Activated naive CD4-positive, alpha-beta T cell treated with Interleukin-2 at 50 U/mL for 16 hours (primary cell): ENCODE measurements at places on chromosomes 12 and 14.
A peak's percentile ranks its signal among the peaks of the same experiment; 100 is the strongest.

GRCh38 chr12:99043319-99043914 is 398.3 kb downstream of the APAF1 start:
- peak; percentile 40 for DNase-seq

DNA sequence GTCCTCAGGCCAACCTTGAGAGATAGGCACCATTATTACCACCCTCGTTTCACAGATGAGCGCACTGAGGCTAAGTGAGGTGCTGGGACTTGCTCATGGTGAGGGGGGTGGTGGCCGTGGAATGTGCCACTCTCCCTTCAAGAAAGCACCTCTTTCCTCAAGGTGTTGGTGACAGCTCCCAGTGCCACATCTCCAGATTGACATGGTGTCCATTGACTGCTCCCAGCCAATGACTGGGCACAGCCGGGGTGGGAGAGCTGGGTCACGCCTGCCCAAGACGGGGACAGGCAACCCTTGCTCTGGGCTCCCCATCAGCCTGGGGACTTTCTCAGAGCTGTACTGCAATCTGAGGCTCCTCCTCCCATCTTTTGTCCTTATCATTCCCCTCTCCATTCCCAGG is 21.0 kb upstream of the MYL2 start:
- no peak for DNase-seq

GRCh38 chr12:8453021-8453513 is 2.7 kb upstream of the CLEC6A start:
- no peak for DNase-seq

DNA sequence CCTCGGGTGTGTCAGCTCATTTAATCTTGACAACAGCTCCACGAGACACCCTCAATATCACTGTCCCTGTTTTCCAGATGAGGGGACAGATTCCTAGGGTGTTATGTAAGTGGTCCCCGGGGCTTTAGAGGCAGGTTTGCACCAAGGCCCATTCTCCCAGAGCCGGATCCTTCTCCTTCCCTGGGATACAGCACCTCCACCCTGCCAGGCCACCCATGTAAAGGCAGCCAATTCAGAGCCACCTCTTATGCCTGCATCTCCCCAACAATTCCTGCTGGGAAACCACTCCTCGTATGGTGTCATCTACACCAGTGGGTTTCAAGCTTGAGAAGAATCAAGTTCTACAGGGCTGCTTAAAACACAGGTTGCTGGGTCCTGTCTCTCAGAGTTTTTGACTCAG is 4.1 kb upstream of the CYP46A1 start:
- DNase-seq: no peak

DNA sequence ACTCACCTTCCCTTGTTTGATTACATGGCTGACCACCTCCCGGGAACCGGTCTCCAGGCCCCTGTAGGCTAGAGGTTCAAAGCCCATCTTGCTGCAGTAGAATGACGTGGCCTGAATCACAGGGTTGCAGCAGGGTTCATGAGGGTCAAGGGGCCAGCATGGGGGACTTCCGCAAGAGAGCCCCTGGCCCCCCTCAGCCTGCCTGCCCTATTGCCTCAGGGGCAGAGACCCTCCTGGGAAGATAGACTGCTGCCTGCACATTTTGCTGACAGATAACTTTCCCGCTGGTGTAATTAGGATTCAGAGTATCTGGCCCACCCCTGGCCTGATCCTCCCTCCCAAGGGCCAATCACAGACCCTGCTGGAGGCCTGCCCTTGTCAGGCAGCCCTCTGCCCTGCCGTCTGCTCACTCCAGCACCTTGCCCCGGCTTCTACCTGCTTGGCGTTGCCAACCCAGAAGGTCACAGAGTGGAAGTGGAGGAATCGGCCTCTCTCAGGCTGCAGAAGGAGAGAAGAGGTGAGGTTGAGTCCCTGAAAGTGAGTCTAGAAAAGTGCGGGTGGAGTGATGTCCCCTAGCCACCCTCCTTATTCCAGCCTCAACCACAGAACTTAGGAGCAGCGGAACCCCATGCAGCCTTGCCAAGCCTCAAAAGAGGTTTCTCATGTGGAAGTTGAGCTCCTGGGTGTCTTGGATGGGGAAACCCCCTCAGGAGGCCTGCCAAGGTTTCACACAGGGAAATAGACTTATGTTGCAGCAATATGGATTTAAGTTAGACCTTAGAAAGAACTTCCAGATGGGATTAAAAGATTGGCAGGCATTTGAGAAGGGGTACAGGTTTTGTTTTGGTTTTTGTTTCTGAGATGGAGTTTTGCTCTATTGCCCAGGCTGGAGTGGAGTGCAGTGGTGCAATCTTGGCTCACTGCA is 1.1 kb downstream of the HPD start:
- no peak for DNase-seq

DNA sequence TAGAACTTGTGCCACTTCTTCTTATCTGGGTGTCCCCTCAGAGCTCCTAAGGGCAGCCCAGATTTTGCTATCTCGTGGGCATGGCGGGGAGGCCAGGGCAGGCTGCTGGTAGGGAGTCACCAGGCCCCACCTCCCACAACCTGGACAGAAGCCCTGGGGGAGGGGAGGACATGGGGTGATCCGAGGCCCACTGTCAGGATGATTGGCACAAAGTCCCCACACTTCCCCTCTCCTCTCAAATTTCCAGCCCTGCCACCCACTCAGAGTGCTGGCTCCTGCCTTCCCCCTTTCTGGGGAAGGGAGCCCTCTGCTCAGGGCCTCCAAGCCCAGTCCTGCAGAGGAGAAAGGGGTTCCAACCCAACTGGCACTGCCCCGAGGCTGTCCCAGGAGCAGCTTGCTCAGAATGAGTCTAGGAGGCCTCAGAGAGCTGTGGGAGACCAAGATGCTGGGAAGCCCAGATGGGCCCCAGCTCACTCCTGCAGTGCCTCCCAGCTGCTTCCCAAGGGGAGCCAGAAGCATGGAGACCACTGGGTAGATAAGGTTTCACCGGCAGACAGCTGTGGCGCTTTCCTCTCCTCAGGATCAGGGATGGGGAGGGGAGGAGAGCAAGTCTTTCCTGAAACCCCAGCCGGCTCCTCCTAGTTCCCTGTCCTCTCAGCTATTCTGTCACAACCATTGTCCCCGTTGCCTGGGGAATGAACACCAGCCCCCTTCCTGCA is 82.8 kb downstream of the B4GALNT3 start:
- DNase-seq: no peak

DNA sequence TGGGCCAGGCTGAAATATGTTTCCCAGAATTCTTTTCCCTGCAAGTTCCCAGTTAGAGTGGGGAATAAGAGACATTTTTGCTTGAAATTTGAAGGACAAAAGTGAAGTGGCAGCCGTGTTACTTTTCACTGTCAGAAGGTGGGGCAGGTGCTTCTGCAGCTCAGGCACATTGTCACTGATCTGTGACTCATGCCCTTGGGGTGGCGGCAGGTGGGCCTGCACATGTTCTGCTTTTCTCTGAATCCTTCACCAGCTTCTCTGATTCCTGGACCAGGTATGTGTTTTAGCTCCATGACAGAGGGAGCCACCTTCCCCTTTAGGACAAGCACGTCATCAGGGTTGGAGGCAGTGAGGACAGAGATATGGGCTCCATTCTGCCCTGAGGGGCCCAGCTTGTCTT is 11.7 kb upstream of the KCNA5 start:
- no peak for DNase-seq

GRCh38 chr12:113214895-113215400 is 6.3 kb upstream of the TPCN1 start:
- no peak for DNase-seq

DNA sequence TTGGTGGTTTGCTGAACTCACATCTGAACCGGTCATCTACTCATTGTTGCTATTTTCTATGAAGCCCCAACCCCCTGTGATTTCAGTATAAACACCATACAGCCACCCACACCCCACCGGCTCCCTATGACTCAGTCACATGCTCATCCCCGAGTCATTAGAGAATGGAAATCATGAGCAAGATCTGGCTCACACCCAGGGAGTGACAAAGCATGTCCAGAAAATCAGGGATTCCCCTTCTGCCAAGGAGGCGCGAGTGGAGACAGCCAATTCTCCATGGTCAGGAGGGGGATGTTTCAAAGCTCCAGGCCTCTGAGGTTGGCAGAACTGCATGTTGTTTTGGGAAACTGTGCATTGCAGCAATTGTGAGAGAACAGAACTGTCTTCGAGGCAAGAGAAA is 657.5 kb upstream of the TBX3 start:
- DNase-seq: no peak

DNA sequence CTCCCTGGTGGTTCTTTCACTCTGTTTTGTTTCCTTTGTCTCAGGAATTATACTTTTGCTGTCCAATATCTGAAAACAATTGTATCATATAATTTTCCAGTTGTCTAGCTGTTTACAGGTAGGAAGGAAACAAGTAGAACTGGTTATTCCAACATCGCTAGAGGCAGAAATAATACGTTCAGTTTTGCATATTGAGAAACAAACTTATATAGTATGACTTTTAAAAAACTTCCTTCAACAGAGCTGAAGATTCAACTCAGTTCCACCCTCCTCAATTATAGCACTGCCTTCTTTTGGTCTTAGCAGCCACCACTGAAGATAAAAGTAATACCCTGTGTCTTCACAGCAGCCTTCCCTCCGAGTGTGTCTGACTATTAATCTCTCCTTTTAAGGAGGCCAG is 214.3 kb downstream of the EFCAB11 start:
- DNase-seq: no peak

GRCh38 chr12:92055877-92056276 is 89.8 kb downstream of the BTG1 start:
- peak; percentile 70 for DNase-seq

DNA sequence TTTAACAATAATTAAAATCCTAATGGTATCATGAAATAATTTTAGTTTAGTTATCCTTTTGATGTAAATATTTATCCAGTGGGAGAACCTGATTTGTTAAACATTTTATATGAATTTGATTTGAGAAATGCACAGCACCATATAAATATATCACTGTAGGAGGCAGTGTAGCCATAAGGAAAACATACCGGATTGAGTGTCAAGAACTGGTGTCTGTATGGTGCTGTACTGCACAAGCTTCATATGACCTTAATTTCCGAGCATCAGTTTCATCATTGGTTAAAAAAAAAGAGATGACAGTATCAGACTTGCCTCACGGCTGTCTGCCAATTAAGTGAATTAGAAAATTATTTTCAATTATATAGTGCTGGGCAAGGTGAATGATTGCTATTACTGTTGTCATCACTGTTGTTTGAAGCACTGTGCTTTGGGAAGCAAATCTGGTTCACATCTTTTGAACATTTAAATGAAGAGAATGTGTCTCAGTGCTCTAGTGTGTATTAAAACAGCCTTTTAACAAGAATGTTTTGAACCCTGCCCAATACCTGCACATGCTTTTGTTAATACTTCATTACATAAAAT is 72.1 kb downstream of the TMTC2 start:
- no peak for DNase-seq

GRCh38 chr14:36383767-36384431 is 63.5 kb upstream of the MBIP start:
- DNase-seq: no peak

DNA sequence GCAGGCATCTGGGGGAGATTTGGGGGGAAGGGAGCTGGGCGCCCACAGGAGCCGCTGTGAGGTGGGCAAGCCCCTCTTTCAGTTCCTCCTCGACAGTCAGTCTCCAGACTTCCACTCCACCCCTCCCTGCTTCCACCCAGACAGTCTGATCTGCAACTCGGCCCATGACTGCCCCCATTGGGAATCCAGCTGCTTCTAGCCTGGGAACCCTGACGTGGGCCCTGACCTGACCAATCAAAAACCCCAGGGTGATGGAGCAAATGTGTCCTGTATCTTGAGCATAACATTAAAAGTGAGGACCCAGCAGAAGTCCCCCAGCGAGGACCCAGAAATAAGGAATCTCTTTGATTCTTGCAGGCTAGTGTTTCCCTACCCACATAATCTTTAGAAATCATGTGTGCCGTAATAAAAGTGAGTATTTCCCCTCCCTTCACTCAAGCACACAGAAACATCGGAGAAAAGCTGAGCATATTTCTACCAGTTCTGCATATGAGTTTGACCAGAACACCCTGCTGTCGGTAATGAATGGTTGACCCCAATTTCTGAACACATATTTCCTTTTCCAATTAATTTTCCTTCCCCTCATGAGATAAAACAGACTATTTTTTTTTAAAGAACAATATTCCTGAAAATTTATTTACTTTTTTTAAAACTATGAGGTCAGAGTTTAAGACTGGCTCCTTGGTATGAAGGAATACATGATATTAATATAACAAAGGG is 6.4 kb downstream of the SSH1 start:
- no peak for DNase-seq

DNA sequence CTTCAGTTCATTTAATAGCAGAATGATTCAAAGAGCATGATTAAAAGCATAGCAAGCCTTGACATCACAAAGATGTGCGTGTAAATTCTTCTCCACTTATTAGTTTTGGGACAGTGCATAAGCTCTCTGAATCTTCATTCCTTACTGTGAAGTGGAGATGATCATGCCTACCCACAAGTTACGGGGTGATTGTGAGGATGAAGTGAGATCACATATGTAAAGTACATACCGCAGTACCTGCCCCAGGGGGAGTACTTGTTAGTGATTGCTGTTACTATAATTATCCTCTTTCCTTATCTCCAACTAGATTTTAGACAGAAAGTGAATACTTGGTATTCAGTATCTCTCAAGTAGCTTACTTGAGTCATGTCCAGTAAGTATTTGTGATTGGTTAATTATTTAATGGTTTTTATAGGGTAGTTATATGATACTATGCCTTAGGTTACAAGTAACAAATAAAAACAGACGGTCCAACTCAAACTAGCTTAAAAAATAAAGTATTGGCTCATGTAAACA is 6.0 kb downstream of the RAD9B start:
- DNase-seq: no peak

DNA sequence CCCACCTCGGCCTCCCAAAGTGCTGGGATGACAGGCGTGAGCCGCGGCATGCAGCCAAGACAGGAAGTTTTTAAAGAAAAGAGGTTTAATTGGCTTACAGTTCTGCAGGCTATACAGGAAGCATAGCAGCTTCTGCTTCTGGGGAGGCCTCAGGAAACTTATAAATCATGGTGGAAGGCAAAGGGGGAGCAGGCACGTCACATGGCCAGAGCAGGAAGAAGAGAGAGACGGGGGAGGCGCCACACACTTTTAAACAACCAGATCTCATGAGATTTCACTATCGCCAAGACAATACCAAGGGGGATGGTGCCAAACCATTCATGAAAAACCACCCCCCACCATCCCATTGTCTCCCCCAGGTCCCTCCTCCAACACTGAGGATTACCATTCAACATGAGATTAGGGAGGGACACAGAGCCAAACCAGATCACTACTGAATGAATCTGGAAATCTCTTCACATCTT is 14.1 kb downstream of the CCDC63 start:
- DNase-seq: no peak

GRCh38 chr14:103561381-103562178 is 877 bp downstream of the BAG5 start:
- peak; percentile 45 for DNase-seq

- DNase-seq: no peak
Observed at GRCh38 chr14:89207925-89208328, 209.1 kb downstream of the FOXN3 start.

- no peak for DNase-seq
Observed at GRCh38 chr12:111150360-111150759, 218.5 kb downstream of the PHETA1 start.
